Endothelial cell of umbilical vein (primary cell): ENCODE measurements at places on chromosomes 5 and 9. TPM values are rescaled to one million over a fixed set of nuclear protein-coding genes. Genes with fewer than 3 reads are reported as not detected.
A peak's percentile ranks its signal among the peaks of the same experiment; 100 is the strongest.

Gene DOK3
- 5.3 and 8.1 TPM in 2 replicates for total RNA-seq

Gene CBY3
- not detected in 2 replicates for total RNA-seq

Gene PCDHGA2
- 0.58 and 1.2 TPM in 2 replicates for total RNA-seq

DNA sequence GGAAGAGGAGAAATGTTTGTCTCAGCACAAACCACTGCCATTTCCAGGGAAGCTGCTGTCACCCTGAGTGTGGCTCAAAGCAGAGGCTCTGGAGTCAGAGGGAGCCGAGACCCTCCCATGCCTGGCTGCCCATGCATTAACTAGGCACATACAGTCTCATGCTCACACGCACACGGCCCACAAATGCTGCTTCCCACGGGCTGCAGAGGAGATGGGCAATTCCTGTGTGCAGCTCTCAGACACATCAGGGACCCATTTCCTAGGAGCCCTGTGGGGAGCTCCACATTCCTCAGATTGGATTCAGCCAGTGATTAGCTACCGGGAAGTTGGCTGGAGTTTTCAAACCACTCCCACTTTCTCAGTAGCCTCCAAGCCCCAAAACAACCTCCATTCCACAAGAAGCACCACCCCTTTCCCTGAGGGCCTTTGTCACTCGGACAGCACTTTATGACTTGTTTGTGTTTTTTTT is 9.1 kb upstream of the PTGES start:
- DNase-seq, result no peak

GRCh38 chr9:35696520-35697215 is 6.9 kb upstream of the TPM2 start:
- DNase-seq, result peak; percentile 59

DNA sequence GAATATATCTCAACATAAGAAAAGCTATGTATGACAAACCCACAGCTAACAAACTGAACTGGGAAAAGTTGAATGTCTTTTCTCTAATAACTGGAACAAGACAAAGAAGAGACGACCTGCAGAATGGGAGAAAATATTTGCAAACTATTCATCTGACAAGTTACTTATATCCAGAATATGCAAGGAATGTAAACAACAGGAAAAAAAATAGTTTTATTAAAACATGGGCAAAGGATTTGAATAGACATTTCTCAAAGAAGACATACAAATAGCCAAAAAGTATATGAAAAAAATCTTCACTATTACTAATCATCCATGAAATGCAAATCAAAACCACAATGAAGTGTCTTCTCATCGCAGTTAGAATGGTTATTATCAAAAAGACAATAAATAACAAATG is 181.7 kb upstream of the TLX3 start:
- DNase-seq, result no peak

DNA sequence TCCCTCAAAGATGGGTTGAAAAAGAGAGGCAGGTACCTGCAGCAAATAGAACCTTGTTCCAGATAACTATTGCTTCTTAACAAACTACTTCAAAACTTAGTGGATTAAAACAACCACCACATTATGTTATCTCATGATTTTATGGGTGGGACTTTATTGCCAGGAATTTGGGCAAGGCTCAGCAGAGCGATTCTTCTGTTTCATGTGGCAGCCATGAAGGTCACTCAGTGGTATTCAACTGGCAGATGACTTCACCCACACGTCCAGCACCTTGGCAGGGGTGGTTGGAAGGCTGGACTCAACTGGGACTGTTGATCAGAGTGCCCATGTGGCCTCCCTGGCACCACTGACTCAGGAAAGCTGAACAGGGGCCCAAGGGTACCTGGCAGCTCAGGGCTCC is 112.0 kb downstream of the HSD17B3 start:
- no peak for DNase-seq

DNA sequence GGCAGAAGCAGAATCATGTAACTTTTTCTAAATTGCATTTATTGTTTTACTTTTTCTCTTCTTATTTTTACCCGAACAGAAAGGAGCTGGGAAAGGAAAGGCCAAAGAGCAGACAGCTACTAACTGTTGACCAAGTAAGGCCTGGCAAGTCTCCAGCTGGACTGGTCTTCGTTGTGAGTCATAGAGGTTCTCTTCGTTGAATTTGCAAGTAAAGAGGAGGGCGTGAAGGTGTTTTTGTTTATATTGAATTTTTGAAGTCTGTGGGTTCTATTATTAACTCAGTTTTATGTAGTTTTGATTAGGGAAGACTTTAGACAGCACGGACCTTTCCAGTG is 416.5 kb upstream of the CCNH start:
- DNase-seq, result no peak

- DNase-seq, result peak; percentile 62
These were observed 16.7 kb upstream of the HSD17B4 start for GRCh38 chr5:119435436-119436132.
